ENCODE measurements at places on chromosomes 2 and 18.

DNA sequence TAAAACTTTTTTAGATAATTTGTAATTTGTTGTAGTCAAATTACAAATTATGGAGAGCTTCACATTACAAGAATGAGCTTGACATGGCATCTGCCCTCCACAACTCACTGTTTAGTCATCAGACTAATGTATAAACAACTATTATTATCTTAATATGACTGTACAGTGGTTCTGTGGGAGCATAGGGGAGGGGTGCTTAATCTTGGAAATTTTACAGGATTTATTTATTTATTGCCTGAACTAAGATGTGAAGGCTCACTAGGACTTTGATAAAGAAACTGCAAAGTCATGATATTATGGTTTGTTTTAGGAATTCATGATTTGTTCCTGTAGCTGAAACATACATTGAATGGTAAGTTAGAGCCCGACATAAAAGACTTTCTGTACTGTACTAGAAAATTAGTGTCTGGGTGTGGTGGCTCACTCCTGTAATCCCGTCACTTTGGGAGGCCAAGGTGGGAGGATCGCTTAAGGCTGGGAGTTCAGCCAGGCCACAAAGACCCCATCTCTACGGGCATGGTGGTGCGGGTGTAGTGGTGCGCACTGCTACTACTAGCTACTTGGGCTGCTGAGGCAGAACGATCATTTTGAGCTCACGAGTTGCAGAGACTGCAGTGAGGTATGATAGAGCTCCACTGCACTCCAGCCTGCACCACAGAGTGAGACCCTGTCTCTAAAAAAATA, 2.1 kb downstream of the MARCHF7 start:
- peak; percentile 84 for DNase-seq

GRCh38 chr2:175633227-175633626, 368.8 kb downstream of the LNPK start:
- no peak for DNase-seq

GRCh38 chr18:75277610-75277928, 67.0 kb downstream of the TSHZ1 start:
- DNase-seq: no peak

DNA sequence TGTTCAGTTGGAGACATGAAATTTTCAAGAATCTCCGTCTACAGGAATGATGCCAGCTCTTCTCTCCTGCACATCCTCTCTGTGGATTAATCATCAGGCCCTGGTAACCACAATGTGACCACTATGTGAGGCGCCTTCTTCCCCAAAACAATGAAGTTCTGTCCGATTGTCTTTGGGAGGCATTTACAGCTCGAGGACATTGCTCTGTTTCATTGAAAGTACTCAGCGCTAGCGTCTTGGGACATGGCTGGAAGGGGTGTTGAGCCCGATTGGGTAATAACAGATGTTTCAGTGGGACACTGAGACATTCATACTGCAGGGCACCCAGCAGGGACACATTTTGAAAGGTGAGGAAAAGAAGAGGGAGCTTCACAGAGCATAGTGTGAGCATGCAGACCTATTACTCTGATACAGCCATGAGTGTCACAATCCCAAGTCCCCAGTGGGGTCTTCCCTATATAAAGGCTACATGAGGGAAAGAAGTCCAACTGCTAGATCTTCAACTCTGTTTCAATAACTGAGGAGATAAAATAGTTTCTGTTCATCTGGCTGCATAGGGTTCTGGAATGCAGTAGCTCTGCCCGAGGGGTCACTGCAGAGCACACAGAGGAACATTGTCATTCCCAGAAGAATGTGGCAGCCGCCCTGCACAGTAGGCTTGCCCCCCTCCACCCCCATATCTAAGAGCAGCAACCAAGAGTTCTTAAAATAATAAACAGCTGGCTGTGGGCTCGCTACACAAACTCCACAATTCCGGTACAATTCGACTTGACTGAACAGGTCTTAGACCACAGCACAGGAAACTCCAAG, 237.3 kb downstream of the OSR1 start:
- peak; percentile 94 for DNase-seq

GRCh38 chr2:232332940-232333259, 45.7 kb upstream of the ALPP start:
- DNase-seq: no peak

DNA sequence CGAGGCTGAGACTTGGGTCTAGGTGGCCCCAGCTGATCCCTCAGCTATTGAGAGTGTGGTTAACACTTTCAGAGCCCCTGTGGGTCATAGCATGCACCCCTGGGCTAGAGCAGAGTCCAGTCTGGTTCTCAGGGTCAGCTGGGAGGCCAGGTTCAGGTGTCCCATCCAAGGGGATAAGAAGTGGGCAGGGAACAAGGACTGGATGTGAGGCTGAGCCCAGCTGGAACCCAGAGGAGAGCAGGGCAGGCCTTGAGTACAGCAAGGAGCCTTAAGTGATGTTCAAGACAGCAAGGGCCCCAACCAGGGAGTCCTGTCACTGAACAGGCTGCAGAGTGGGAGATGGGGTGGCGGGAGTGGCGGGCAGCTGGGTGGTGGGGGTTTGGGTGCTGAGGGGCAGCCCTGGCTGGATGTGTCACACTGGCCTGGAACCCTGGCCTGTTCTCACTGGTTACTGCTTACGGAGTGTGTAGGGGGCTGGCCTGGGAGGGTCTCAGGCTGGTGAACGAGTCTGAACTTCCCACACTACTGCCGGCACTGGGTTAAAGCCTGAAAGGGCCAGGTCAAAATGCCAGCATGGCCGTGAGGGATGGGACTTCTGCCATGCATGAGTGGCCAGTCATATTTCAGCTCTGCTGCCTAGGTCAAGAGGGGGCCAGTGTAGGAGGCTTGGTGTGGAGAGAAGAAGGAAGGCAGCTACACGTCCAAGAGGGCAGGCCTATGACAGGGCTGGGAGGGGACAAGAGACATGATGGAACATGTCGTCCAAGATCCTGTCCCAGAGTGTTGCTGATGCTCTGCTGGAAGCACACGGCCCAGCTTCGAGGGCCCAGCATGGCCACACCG, 13.6 kb downstream of the TMEM185B start:
- DNase-seq: no peak

- no peak for DNase-seq
Measured at GRCh38 chr18:8673256-8674209, 31.8 kb upstream of the MTCL1 start.

GRCh38 chr18:37246779-37247340, 318.7 kb downstream of the CELF4 start:
- DNase-seq: no peak

- DNase-seq: no peak
Measured at GRCh38 chr2:232892843-232893242, 22.8 kb downstream of the SNORC start.

DNA sequence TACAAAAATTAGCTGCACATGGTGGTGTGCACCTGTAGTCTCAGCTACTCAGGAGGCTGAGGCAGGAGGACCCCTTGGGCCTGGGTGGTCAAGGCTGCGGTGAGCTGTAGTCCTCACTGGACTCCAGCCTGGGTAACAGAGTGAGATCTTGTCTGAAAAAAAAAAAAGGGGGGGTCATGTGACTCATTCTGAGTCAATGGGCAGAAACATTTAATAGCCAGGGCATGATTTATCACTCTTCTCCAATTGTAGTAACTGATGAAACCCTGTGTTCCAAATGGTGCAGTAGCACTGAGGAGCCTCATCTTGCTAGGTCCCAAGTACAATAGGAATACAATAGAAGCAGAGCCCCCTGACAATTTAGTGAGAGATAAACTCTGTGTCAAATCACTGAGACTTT, 78.9 kb upstream of the CCDC68 start:
- DNase-seq: peak; percentile 42

DNA sequence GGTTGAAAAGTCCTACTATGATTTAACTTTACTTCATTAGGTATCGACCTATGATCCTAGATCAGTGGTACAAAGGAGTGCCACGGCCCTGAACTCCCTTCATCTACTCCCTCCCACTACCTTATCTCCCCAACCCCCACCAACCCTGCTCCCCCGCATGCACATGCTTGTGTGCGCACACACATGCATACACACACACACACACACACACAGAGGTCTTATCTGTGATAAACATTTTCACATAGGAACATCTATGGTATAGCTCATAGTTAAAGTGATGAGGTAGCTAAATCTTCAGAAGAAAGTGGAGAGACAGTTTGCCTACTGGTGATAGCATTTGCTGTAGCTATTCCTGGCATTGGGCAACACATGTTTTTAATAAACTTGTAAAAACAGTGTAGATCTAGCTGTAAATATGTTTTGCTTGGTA, 471.3 kb downstream of the ZEB2 start:
- peak; percentile 7 for DNase-seq

DNA sequence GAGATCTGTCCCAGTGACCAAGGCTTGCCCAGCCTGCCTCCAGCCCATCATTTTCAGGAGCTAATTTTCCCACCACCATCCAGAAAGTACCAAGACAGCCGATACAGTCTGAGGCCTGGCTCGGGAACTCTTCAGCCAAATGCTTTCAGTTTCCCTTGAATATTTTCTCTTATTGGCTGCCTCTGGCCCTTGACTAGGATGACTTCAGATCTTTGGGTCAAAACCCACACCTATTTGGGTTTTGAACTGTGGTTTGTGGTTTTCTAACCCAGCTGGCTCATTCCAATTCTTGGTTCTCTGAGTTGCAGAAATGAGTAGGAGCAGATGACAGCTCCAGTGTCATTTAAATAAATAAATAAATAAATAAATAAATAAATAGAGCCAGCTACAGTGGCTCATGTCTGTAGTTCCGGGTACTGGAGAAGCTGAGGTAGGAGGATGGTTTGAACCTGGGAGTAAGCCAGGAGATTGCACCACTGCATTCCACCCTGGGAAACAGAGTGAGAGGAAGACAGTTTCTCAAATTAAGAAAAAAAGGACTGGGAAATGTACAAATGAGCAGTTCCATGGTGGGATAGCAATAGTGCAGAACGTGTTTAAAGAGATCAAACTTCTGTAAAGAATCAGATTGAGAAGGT, 465.0 kb upstream of the SOX11 start:
- DNase-seq: no peak

- no peak for DNase-seq
Measured at GRCh38 chr2:96136129-96136720, 2.1 kb downstream of the ASTL start.

DNA sequence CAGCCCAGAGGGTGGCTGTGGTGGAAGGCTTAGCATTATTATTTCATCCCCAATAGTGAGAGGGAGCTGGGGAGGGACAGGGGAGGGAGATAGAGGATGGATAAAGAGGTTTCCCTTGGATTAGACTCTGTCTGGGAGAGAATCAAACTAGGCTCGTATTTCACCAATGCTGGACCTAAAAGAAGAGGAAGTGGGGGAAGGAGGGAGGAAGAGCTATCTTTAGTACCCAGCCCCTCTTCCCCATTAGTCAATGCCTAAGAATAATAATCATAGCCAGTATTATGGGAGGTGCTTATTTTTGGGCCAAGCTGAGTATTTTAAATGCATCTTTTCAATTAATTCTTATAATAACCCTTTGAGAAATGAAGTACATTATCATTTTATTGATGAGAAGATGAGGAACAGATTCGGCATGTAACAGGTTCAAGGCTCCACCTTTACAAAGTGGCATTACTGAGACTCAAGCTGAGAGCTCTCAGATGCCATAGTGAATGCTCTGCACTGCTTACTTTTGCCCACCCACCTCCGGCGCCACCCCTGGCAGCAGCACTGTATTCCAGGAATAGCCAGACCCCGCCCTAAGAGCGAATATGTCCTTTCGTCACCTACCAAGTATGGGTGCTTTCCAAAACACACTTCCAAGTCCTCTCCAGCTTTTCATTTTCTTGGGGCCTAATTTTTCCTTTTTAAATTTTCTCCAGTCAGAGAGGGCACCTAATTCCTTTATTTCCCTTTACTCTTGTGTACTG, 21.0 kb downstream of the PAX8 start:
- no peak for DNase-seq

DNA sequence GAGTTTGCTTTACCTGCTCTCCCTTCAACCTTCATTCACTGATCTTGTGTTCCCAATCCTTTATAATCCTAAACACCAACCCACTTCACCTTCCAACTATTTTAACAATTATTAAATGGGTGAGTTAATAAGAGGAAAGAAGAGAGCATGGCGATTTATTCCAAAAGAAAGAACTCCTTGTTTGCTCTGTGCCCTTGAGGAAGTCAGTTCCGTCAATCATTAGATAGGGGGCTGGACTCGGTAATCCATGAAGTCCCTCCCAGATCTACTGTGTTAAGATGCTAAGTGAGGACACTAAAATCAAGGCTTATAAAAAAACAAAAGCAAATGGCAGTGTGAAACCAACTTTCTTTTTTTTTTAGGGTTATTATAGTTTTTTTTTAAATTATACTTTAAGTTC, 589.9 kb downstream of the XIRP2 start:
- no peak for DNase-seq

DNA sequence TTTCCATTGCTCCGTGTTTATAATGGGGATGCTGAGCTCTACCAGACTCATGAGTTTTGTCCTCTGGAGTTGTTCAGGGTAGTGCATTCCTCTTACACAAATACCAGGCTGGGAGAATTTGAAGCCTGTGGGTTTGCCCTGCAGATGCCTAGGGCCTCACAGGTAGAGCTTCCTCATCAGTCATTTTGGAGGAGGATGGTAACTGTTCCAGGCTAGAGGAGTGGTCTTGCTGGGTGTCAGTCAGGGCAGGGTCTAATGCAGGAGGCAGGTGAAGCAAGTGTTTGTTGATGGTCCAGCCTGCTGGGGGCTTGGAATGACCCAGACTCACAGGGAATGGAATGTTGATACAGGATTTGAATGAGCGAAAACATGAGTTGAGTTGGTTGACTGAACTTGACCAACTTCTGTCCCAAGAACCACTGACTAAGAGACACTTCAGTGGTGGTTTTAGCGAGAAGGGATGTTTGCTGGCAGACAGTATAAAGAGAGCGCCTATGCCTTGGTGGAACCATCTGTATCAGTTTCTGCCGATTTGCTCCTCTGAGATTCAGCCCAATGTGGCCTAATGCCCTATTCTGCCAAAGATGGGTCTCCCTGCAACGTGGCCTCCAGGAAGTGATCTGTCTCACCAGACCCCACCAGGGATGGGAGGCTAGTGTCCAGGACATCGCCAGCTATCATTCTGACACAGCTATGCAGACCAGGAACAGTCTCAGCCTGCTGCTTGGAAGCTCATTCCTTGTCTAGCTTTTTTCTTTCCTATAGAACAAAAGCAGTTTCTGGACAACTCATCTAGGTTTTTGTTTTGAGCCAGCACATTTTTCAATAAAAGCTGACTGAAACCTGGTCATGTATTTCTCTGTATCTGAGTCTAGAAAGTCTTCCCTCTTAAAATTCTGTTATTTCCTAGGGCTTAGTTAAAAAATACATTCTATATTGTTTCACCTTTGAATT, 9.3 kb downstream of the IL1R2 start:
- DNase-seq: no peak

DNA sequence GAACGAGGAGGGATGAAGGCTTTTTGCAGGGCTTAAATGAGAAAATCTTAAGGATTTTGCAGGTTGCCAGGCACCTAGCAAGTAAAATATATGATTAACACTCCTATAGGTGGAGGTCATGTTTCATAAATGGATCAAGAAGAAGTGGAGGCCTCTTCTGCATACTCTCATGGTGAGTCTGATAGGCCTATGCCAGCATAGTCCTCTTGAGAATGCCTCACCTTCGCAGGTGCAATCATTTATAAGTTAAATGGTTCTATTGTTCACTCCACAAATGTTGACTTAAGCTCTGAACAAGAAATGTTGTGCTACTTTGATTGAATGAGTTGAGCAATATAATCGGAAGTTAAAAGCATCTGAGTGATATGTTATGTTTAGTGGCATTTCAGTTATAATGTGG, 12.1 kb downstream of the LRRTM1 start:
- DNase-seq: no peak

GRCh38 chr18:27567434-27567833, 382.3 kb upstream of the CHST9 start:
- DNase-seq: no peak

Data from GM23248 (cell line).